ENCODE measurements at places on chromosomes 11 and 22. TPM values are rescaled to one million over a fixed set of nuclear protein-coding genes. Genes with fewer than 3 reads are reported as not detected.
A peak's percentile ranks its signal among the peaks of the same experiment; 100 is the strongest.

GRCh38 chr11:10436224-10436623, 18.8 kb upstream of the AMPD3 start:
- no peak for DNase-seq

- no peak for DNase-seq
Observed at GRCh38 chr22:19974935-19975706, 33.5 kb upstream of the TXNRD2 start.

DNA sequence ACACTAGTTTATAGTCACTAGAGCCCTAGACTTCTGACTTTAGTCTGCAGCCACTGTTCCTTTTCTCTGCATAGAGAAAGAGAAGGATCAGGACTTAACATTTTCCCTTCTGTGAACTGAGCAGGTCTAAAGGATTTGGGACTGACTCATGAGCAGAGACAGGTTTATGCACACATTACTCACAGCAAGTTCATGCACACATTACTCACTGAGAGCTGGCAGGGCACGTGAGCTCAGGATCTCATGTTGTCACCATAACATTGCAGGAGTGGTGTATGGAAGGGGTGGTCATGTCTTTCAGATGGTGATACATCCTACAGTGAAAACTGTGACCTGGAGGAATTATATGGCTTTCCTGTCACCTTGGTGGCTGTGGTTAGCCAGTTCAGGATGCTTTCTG, 56.4 kb downstream of the CEP164 start:
- no peak for DNase-seq

The USP47 gene
- total RNA-seq = 74.4 TPM

DNA sequence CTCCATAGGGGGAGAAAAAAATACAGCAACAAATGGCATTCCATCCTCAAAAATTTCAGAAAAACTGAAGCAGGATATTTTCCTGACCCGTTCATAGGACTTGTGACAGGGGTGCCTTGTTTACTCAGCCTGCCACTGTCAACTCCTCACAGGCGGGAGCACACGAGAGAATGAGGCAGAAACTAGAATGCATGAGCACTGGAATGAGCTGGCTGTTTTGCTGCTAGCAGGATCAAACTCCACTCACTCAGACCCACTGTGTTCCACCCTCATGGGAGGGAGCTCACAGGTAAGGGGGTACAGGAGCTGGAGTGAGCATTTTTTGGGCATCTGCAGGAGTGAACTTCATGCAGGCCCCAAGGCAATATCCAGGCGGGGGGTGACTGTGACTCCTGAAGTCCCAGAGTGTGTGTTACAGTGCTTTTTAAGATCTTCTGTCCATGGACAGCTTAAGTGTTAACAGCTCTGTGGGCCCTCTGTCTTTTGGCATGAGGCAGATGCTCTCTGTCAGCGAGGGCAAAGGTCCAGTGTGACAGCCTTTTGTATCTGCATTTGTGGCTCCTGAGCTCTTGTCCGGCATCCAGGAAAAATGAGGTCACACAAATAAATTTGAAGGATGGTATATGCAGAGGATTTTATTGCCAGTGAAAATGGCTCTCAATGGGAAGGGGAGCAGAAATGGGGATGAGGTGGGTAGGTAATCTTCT, 905.7 kb upstream of the TENM4 start:
- peak; percentile 3 for DNase-seq

The RGL4 gene
- 0.13 TPM for total RNA-seq

The KRTAP5-7 gene
- total RNA-seq = not detected

The RIBC2 gene
- 1.4 TPM for total RNA-seq

DNA sequence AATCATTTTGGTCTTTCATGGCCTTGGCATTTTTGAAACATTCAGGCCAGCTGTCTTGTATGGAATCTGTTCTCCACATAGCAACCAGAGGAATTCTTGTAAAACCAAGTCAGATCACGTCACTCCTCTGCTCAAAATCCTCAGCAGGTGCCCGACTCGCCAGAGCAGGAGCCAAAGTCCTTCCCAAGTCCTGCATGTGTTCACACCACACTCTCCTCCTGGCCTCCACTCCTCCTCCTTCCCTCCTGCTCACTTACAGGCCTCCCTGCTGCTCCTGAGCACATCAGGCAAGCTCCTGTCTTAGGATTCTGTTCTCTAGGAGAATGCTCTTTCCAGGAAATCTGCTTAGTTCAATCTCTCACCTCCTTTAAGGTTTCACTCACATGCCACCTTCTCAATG, 6.9 kb upstream of the PSMC3 start:
- no peak for DNase-seq

The SF3B2 gene
- total RNA-seq = 96.9 TPM

The TRIM49 gene
- not detected for total RNA-seq

DNA sequence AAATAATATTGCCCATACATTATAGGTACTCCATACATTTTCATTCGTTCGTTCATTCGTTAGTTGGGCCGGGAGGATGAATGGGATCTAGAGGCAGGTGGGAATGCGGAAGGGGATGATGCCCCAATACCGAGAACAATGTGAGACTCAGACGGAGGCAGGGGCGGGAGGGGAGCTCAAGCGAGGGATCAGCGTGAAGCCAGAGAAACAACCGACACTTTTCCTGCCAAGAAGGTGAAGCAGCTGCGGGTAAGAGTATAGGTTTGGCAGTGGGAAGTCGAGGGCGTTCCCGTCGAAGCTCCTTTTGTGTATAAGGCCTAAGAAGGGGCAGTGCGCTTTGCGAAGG, 1.1 kb upstream of the ARHGEF17 start:
- DNase-seq = no peak

DNA sequence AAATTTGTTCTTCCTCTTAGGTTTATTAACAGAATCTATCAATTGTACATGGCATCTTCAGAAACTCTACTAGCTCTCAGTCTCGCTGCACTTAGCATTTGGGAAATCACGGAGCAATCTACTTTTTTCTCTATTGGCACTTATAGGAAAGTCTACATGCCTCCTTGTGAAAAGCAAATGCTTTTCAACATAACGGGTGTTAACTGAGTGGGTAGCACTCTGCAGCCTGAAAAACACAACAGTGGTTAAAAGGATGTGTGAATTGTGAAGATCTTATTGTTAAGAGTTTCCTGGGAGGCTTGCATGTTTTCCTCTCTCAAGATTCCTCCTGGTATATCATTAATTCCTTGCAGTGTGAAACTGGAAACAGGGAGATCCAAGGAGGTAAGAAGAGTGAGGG, 204.2 kb upstream of the SESN3 start:
- no peak for DNase-seq
